Activated CD4-positive, CD25-positive, alpha-beta regulatory T cell treated with anti-CD3 and anti-CD28 coated beads, Interleukin-2, amount 50 U/mL, for 24 hours (primary cell): ENCODE measurements at places on chromosomes 6 and 20.

GRCh38 chr6:166850677-166851076 lies 105.7 kb downstream of the RNASET2 start:
- ATAC-seq: no peak

- ATAC-seq: no peak
Measured at GRCh38 chr6:110378552-110378951, 20.4 kb upstream of the METTL24 start.

GRCh38 chr20:42097741-42098140 lies 479.6 kb upstream of the CHD6 start:
- no peak for ATAC-seq

DNA sequence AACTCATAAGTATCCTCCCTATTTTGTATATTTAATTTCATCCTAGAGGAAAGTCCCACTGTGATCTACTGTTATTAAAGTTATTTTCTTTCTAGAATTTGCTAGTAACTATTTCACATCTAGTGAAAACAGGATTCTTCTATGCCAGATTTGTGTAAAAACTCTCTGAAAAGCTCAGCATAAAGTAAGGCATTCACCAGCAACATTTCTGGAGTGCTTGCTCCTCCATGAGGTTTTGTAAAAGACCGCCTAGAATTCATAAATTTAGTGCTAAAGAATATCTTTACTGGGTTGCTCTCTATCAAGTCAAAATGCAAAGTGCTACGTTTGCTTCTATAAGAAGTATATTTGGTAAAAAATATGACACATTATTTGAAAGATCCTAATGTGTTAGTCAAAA lies 173.5 kb upstream of the IRAK1BP1 start:
- no peak for ATAC-seq

DNA sequence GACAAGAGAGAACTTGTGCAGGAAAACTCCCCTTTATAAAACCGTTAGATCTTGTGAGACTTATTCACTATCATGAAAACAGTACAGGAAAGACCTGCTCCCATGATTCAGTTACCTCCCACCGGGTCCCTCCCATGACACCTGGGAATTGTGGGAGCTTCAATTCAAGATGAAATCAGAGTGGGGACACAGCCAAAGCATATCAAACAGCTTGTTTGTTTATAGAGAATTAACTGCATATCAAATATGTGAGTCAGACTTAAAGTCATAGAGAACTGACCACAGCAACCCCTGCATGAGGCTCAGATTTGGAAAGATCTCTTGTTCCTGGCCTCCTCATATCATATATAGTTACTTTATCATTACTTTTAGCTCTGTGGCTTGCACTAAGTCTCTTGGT lies 29.1 kb upstream of the HDAC2 start:
- ATAC-seq: no peak
